ENCODE measurements at places on chromosomes 1 and 21.
A peak's percentile ranks its signal among the peaks of the same experiment; 100 is the strongest.

DNA sequence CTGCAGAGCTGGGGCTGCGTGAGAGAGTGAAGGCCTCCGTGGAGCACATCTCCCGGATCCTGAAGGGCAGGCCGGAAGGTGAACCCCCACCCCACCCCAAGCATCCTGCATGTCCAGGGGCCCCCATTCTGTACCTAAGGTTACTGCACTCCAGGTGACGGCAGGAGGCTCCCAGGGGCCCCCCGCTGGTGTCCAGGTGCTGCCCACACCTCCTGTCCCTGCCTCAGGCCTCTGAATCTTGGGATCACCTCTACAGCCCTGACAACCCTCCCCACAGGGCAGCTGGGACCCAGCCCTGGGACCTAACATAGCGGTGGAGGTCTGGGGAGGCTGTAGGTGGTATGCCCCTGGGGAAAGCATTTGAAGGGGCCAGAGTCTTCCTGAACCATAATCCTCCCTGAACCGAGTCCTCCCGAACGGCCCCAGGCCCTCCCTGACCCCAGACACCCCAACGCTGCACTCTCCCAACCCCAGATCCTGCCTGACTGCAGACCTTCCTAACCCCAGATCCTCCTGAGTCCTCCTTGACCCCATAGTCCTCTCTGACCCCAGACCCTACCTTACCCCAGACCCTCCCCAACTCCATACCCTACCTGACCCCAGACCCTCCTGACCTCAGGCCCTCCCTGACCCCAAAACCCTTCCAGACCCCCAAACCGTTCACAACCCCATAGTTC is 33.5 kb downstream of the TRIM11 start:
- no peak for DNase-seq

DNA sequence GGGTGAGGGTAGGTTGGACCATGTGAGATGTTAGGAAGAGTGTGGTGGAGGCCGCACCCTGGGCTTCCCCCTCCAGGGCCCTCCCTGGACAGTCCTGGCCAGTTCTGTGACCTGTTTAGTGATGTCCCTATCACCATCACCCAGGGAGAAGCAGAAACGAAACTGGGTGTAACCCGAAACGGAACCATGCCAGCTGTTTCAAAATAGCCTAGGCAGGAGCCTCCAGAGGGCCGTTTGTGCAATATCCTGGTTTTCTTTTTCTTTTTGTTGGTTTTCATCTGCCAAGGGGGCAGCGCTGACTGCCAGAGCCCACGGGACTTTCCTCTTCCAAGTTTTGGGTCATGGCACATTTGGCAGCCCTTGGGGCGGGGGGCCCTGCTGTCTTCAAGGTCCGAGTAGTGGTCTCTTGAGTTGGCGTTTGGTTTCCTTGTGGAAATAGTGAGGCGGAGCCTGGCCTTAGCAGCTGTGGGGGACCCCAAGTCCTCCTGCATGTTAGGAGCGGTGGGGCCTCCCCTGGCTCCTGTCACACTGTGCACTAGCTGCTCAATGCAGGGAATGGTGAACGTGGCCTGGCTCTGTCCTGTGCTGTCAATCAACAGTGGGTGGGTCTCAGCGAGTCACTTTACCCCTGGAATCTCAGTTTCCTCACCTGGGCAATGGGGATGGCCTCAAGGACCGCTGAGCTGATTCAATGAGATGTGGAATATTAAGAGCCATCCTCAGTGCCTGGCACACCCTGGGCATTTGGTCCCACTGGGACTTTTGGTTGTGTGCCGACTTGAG is 90.7 kb downstream of the ARHGEF10L start:
- DNase-seq, result no peak

- DNase-seq, result no peak
Measured at GRCh38 chr1:63936801-63937200, 163.0 kb downstream of the ROR1 start.

- DNase-seq, result no peak
Measured at GRCh38 chr1:53046930-53047329, 15.1 kb upstream of the PODN start.

GRCh38 chr1:118871582-118872171 is 116.5 kb downstream of the TBX15 start:
- no peak for DNase-seq

DNA sequence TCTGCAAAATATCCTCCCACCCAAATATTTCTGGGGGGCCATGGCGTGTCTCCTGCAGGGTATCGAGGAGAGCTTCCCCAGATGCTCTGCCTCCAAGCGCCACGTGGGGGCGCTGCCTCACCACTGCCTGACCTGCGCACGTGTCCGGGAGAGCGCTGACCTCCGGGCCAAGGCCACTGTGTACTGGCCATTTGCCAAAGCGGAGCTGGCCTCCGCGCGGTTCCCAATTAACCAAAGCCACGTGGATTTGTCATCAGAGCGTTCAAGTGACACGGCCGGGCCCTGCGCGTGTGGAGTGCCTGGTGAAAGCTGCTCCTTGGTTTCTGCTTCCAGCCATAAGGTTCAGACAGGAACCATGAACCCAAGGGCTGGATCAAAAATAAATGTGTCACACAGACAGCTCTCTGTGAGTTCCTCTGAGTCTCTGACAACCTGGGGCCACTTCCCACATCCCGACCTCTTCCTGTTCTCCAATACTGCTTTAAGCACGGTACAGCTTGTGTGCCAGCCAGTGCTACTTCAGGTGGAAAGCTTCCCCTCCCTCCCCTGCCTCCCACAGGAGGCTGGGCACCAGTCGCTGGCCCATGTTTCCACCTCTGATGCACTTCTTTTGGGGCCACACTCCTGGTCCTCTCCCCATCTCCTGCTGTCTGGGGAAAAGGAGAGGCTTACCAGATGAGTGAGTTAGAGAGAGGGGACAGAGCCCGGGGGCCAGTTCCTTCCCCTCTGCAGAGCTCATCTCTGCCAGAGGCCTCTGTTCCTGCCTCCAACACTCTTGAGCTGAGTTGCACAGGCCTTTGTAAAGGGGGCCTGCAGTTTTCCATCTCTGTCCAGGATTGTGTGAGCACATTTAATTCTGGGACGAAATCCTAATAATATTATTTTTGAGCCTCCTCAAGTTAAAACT is 26.1 kb downstream of the ZP4 start:
- peak; percentile 2 for DNase-seq

DNA sequence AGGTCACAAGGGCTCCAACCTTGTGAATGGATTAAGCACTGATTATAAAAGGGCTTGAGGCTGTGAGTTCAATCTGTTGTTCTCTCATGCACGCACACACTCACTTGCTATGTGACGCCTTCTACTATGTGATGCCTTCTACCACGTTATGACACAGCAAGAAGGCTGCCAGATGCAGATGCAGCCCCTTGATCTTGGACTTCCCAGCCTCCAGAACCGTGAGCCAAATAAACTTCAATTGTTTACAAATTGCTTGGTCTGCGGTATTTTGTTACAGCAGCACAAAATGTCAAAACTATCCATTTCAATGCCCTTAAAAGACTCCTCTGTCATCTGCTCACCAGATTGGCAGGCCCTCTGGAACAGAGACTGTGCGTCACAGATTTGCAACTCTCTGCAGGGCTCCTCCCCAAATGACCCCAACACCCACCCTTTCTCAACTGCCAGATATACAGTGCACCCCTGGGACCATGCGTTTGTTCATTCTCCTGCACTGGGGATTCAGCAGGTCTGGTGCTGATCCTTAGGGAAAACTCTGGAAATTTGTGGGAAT is 47.8 kb upstream of the KANK4 start:
- DNase-seq, result no peak

DNA sequence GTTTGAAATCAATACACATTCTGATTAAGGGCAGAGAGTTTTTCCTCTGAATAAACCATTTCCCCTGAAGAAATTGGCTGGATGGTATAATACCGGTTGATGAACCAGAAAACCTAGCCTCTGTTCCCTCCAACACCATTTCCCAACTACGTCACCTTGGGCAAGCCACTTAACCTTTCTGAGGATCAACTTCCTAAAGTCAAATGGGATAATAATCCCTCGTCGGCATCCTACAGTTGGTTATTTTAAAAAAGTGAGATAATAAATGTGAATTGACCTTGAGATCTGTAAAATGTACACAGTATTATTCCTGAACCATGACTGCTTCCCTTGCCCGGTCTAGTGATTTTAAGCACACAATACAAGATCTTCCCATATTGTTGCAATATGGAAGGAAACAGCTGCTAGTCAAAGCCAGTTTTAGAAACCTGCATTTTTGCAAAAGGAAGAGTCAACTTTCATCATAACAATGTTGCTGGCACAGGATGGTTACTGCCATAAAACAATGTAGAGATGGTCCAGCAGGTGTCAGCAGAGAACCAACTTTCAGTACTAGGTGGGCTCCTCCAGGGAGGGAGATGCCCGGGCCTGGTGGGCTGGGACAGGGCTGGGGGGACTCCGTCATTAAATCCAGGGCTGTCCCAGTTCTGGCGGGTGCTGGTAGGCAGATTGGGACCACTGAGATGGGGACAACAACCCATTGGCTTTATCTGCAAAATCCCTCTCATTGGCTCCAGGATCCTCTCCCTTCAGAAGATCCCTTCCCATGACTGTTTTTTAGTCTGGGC is 5.2 kb upstream of the HLX start:
- no peak for DNase-seq

DNA sequence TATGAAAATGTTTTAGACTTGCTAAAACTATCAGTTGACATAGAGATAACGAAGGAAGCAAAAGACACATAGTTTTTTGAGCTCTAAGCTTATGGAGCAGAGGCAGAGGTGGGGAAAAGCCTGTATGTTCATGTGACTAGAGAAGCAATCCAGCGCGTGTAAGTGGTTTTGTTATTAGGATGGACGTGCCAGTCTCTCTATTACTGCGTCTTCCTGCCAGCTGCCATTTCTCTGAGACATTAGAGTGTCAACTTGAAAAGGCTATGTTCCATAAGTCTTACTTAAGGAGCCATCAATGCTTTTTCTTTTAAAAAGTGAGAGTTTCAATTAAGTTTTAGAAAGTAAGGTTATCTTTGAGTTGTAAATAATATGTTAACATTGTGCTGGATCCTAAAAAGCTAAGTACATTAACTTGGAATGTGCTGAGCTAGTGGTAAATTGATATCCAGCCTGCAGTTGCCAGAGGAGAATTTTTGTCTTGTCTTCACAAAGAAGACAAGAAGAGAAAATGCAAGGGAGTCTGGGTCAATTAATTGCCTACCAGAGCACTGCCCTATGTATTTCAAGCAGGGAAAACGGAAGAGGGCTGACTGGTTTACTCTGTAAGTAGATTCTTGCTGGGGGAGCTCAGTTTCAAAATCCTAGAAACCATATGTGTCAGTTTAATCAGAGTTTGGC is 161.8 kb upstream of the B3GALT2 start:
- no peak for DNase-seq

GRCh38 chr1:204150702-204151551 is 917 bp downstream of the ETNK2 start:
- DNase-seq, result no peak

DNA sequence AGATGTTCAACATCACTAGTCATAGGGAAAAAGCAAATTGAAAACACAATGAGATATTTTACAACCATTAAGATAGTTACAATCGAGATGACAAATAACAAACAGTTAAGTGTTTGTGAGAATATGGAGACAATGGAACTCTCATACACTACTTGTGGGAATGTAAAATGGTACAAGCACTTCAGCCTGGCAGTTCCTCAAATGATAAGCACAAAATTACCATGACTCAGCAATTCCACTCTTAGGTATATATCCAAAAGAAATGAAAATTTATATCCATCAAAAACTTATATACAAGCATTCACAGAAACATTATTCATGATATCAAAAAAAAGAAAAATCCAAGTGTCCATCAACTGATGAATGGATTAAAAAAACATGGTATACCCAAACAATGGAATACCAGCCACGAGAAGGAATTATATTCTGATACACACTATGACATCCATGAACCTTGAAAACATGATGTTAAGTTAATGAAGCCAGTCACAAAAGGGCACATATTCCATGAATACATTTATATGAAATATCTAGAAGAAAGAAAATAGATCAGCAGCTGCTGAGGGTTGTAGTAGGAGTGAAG is 76.4 kb downstream of the EVI5 start:
- DNase-seq, result no peak

- DNase-seq, result no peak
Measured at GRCh38 chr1:76562292-76562691, 305.0 kb upstream of the ST6GALNAC5 start.

DNA sequence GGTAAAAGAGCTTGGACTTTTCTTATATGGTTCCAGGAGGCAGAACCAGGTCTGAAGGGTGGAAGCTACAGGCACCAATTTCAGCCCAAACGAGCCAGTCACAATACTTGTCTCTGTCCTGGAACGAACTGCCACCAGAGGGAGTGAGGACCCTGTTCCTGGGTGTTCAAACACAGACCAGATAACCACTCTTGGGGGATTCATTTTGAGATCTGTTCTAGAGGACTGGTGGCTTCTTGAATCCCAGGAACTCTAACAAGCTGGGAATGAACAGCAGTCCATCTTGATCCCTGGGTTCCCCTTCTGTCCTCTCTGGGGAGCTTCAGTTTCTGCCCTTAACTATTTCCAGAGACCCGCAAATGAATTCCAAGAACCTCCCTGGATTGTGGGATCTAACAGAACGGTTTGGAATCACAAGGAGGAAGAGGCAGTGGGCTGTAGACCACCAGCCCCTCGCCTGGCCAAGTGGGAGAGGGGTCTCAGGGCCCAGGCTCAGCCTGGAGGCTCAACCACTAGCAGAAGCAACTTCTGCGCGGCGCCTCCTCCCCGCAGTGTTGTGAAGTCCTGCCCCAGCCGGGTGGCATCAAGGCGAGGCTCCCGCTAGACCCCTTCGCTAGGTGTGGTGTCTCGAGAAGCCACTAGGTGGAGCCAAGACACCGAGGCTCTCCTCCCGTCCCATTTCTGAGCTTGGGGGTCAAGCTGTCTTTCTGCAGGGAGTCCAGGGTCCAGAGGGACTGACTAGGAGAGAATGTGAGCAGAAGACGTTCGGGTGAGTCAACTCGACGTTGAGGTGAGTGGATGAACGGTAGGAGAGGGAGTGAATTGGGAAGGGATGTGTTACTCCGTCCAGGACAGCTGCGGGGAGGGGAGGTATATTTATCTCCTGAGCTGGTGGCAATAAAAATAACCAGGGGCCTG is 12.1 kb upstream of the NES start:
- DNase-seq, result peak; percentile 74

DNA sequence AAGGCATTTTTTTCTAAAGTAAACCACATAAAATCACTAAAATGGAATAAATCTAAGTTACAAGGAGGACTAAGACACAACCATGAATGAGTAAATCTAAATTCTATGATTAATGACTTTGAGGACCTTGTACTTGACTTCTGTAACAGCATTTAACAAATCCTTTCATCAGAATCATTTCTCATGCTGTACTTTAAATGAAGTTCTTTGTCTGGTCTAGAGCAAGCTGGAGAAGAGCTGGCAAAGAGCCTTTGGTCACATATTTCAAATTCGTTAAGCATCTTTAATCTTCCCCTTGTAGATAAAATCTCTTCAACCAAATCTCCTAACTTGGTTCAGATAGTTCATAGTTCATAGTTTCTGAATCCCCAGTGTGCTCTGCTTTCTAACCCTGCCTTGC is 405.4 kb downstream of the PTPRC start:
- DNase-seq, result no peak

- DNase-seq, result no peak
Measured at GRCh38 chr1:218796773-218797172, 376.9 kb upstream of the LYPLAL1 start.

GRCh38 chr1:9746211-9746610 is 77.6 kb downstream of the CLSTN1 start:
- DNase-seq, result no peak

- peak; percentile 56 for DNase-seq
Measured at GRCh38 chr1:30743584-30744059, 14.0 kb downstream of the LAPTM5 start.

GRCh38 chr21:32666258-32666657 is 54.1 kb upstream of the CFAP298 start:
- no peak for DNase-seq

- DNase-seq, result no peak
Measured at GRCh38 chr1:166699613-166700012, 139.7 kb upstream of the POGK start.

- no peak for DNase-seq
Measured at GRCh38 chr1:161066694-161067093, 3.0 kb downstream of the ARHGAP30 start.
